ENCODE measurements at places on chromosomes 7 and 10.
A peak's percentile ranks its signal among the peaks of the same experiment; 100 is the strongest.

- H3K36me3 ChIP-seq, result no peaks in the 10 kb centered on the region
- H3K27ac ChIP-seq, result no peak overlapping the region
- DNase-seq, result no peak
- peaks cover 4% of the 10 kb centered on the region for H3K4me1 ChIP-seq
- H3K27me3 ChIP-seq, result no peaks in the 10 kb centered on the region
Measured at GRCh38 chr7:113710310-113711096, 208.3 kb downstream of the PPP1R3A start.

DNA sequence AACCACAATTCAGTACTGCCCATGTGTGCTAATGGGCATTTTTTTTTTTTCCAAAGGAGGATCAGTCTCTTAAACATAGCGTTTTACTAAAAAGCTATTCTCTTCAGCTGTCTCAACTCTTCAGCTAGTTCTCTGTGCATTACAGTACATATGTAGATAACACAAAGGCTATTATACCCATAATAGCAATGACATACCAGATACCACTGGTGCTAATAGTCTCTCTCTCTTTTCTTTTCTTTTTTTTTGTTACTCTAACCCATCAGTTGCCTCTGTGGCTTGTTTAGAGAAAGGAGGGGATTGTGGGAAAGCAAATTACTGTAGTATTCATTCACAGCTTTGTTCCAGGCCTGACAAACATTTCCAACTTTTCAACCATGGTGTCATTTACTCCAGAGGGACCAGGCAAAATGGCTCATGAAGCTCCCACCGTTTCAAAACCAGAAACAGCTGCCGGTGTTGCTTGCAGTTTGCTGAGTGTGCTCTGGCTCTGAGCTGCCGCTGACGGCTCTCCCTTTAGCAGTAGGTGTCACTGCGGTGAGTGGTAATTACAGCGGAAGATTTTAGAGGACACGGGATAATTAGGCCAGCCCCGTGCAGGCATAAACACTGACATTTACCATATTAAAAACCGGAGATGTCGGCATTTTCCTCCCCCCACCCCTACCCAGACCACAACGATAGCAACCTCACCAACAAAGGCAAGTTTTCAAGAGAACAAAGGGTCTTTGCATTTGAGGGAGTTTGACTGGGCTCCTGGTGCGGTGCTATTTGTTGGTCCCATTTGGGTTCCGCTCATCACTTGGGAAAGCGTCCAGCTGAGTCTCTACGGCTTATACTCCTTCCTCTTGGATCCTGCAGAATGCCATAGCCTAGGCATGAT, 1005.5 kb downstream of the KCNMA1 start:
- no peaks in the 10 kb centered on the region for H3K4me1 ChIP-seq
- no peak overlapping the region for H3K27ac ChIP-seq
- no peaks in the 10 kb centered on the region for H3K36me3 ChIP-seq
- peak overlapping the region; percentile 39 for H3K4me3 ChIP-seq
- peak; percentile 38 for DNase-seq

GRCh38 chr10:60654813-60655464, 123.3 kb upstream of the CDK1 start:
- DNase-seq, result no peak
- no peaks in the 10 kb centered on the region for H3K27me3 ChIP-seq
- no peaks in the 10 kb centered on the region for H3K36me3 ChIP-seq
- H3K4me1 ChIP-seq, result no peaks in the 10 kb centered on the region
- H3K4me3 ChIP-seq, result no peak overlapping the region
- no peak overlapping the region for H3K27ac ChIP-seq

- no peak overlapping the region for H3K27ac ChIP-seq
- no peaks in the 10 kb centered on the region for H3K4me1 ChIP-seq
- no peak for DNase-seq
- no peaks in the 10 kb centered on the region for H3K27me3 ChIP-seq
Measured at GRCh38 chr7:32462977-32463376, 27.2 kb downstream of the LSM5 start.

All from osteoblast (primary cell).